ENCODE measurements at places on chromosomes 1 and 21.

GRCh38 chr1:26035959-26036755 is 9.8 kb downstream of the SLC30A2 start:
- DNase-seq, result peak; percentile 77

- DNase-seq, result no peak
Measured at GRCh38 chr1:31843506-31843905, 27.7 kb upstream of the SPOCD1 start.

DNA sequence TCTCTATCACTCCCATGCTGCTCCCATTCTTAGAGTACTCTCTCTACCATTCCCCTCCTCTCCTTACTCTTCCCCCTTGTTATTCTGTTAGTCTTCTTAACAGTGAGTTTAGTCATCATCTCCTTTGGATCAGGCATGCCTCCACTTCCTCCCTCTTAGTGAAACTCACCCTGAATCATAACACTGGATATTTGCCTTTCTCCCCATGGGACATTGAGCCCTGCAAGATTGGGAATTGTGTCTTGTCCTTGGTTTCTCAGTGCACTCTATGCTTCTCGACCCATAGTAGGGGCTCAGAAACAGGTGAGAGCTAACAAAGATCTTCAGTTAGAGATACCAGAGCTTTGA is 68.3 kb upstream of the GCLM start:
- DNase-seq, result no peak

GRCh38 chr1:160925652-160926244 is 28.9 kb downstream of the ITLN2 start:
- no peak for DNase-seq

DNA sequence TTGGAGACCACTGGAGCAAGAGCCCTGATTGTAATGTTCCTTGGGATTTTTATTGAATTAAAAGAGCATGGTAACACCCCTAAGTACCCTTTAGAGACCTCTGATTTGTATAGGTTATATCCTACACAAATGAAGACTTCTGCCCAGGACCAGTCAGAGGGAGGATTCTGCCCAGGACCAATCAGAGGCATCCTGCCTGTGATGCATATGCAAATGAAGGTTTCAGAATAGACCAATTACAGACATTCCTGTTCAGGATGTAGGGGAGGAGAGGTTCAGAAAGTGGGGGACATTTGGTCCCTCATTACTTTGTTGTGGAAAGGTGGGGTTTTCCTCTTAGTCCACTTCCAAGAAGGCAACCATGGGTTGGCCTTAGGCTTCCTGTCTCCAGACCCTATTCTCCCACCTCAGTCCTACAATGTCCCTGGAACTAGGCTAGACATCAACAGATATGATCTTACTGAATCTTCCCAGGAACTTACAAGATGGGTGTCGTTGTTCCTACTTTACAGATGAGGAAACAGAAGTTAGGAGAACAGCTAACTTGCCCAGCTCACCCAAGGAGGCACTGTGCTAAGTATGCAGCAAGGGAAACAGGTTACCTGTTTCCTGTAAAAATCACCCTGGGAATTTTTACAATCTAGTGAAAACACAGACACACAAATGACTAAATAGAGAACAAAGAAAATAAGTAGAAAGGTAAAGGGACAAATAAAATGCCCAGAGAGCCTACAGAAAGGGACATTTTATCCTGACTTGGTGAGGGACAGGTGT is 36.8 kb upstream of the SFPQ start:
- no peak for DNase-seq

DNA sequence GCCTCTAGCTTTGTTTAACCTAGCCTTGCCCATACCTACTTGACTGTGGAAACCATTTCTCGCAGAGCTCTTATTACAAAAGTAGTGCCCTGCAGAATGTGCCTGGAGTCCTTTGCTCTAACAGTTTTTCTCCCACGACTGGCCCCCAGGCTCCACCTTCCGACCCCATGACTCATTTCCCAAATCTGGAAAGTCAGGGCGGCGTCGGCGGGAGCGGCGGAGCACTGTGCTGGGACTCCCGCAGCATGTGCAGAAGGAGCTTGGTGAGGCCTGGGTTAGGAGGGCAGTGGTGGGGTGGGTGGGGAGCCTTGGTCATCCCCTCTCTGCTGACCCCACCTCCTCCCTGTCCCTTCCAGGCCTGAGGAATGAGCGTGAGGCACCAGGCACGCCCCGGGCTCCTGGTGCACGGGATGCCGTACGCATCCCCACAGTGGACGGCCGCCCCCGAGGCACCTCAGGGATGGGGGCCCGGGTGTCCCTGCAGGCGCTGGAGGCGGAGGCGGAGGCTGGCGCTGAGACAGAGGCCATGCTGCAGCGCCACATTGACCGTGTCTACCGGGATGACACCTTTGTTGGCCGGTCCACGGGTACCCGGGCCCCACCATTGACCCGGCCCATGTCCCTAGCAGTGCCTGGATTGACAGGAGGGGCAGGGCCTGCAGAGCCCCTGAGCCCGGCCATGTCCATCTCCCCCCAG is 47.5 kb downstream of the YARS1 start:
- no peak for DNase-seq

DNA sequence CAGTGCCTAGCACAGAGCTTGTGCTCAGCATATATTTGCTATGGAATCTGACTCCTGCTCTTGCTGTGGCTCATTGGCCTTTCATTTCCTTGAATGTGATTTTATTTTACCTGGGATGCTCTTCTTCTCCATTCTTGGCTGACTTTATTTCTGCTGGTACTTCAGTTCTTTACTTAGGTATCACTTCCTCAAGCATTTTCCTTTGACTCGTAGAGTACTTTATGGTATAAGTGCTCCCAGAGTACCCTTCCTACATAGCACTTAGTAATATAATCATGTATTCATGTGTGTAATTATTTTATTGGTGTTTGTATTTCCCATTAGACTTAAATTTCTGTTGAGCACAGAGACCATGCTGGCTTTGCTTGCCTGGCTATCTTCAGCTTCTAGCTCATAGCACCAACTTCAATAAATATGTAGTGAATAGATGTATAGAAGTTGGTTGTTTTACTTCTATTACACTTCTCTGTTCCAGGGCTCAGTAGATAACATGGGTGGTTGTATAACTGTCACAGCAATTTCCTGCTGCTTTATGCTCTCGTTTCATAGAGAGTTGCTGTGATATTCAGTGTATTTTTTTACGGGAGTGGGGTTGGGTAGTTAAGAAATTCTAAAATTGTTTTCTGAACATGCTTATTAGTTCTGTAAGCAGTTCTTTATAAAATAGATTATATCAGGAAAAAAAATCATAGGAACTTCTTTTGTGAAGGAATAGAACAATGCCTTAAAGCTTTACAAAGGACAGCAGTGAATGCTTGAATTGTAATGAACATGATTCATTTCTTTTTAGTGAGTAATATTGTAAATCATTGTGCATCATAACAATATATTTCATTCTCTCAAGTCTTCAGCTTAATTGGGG is 112.2 kb downstream of the NEK7 start:
- no peak for DNase-seq
